ENCODE measurements at places on chromosomes 6 and 20. TPM values are rescaled to one million over a fixed set of nuclear protein-coding genes. Genes with fewer than 3 reads are reported as not detected.

- no peaks in the 10 kb centered on the region for H3K27me3 ChIP-seq
- DNase-seq: no peak
- no peaks in the 10 kb centered on the region for H3K4me1 ChIP-seq
- no peaks in the 10 kb centered on the region for H3K36me3 ChIP-seq
- no peak overlapping the region for H3K27ac ChIP-seq
- H3K4me3 ChIP-seq: no peak overlapping the region
These were observed 184.6 kb downstream of the ID4 start for GRCh38 chr6:20021795-20022194.

POM121L2 gene
- not detected for total RNA-seq

PROKR2 gene
- total RNA-seq: not detected

FAM162B gene
- 0.48 TPM for total RNA-seq

- H3K27ac ChIP-seq: no peak overlapping the region
- no peaks in the 10 kb centered on the region for H3K36me3 ChIP-seq
- no peaks in the 10 kb centered on the region for H3K4me1 ChIP-seq
- H3K27me3 ChIP-seq: no peaks in the 10 kb centered on the region
These were observed 1101.9 kb downstream of the PRIM2 start for GRCh38 chr6:58419321-58419720.

ZNF391 gene
- not detected for total RNA-seq

- DNase-seq: no peak
- H3K27me3 ChIP-seq: no peaks in the 10 kb centered on the region
- H3K4me3 ChIP-seq: no peak overlapping the region
- no peaks in the 10 kb centered on the region for H3K4me1 ChIP-seq
- no peak overlapping the region for H3K27ac ChIP-seq
These were observed 92.9 kb downstream of the SHLD1 start for GRCh38 chr20:5843054-5843592.

GRCh38 chr6:87237804-87238203, 82.4 kb downstream of the ZNF292 start:
- H3K27me3 ChIP-seq: no peaks in the 10 kb centered on the region
- H3K27ac ChIP-seq: no peak overlapping the region
- no peaks in the 10 kb centered on the region for H3K4me1 ChIP-seq
- peaks cover 25% of the 10 kb centered on the region for H3K36me3 ChIP-seq
- no peak for DNase-seq

TRIM15 gene
- 52.0 TPM for total RNA-seq

FERMT1 gene
- total RNA-seq: 31.9 TPM

All from transverse colon (tissue), 4 donors.